ENCODE measurements at places on chromosomes 3 and 15. TPM values are rescaled to one million over a fixed set of nuclear protein-coding genes. Genes with fewer than 3 reads are reported as not detected.

GRCh38 chr3:192352142-192352541, 375.2 kb downstream of the FGF12 start:
- H3K36me3 ChIP-seq: no peaks in the 10 kb centered on the region
- no peak overlapping the region for H3K4me3 ChIP-seq
- H3K27me3 ChIP-seq: no peaks in the 10 kb centered on the region
- DNase-seq: no peak
- H3K27ac ChIP-seq: no peak overlapping the region

DNA sequence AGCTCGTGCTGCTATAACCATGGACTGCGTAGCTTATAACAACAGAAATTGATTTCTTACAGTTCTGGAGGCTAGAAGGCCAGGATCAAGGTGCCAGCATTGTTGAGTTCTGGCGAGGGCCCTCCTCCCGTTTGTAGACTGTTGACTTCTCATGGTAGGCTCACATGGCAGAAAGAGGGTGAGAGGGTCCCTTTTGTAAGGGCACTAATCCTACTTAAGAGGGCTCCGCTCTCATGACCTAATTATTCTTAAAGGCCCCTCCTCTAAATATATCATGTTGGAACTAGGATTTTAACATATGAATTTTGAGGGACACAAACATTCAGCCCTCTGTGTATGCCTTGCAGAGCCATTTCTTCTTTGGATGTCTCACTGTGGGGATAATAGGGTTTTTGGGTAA, 28.8 kb upstream of the PYDC2 start:
- H3K27me3 ChIP-seq: no peaks in the 10 kb centered on the region
- no peak for DNase-seq
- H3K4me3 ChIP-seq: no peak overlapping the region
- no peaks in the 10 kb centered on the region for H3K36me3 ChIP-seq
- H3K4me1 ChIP-seq: peaks cover 15% of the 10 kb centered on the region

- no peaks in the 10 kb centered on the region for H3K36me3 ChIP-seq
- no peaks in the 10 kb centered on the region for H3K4me1 ChIP-seq
- H3K4me3 ChIP-seq: no peak overlapping the region
Measured at GRCh38 chr3:22732641-22733040, 470.5 kb upstream of the UBE2E2 start.

The ADAMTS7 gene
- total RNA-seq: 0.33 TPM

The CLPX gene
- total RNA-seq: 19.2 TPM

All from body of pancreas (tissue), 4 donors.